ENCODE measurements at places on chromosomes 13 and 19. TPM values are rescaled to one million over a fixed set of nuclear protein-coding genes. Genes with fewer than 3 reads are reported as not detected.
A peak's percentile ranks its signal among the peaks of the same experiment; 100 is the strongest.

- no peaks in the 10 kb centered on the region for H3K27me3 ChIP-seq
- no peak overlapping the region for H3K4me3 ChIP-seq
- H3K36me3 ChIP-seq = no peaks in the 10 kb centered on the region
- no peak overlapping the region for H3K27ac ChIP-seq
- peak; percentile 17 for DNase-seq
Observed at GRCh38 chr19:32195706-32196610, 149.5 kb upstream of the ZNF507 start.

- no peak overlapping the region for H3K4me3 ChIP-seq
- H3K4me1 ChIP-seq = peaks cover 9% of the 10 kb centered on the region
Observed at GRCh38 chr19:15426485-15427349, 7.9 kb upstream of the AKAP8L start.

Gene MBD3L2B
- not detected for polyA plus RNA-seq

DNA sequence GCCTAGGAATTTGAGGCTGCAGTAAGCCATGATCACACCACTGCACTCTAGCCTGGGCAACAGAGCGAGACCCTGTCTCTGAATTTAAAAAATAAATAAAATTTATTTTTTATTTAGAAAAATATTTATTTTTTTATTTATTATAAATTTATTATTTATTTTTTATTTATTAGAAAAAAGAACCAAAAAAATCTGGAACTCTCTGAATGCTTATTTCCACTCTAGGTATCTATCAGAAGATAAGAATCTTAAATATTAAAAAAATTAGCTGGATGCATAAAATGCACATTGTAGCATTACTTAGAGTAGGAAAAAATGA lies 82.8 kb downstream of the CDADC1 start:
- H3K4me1 ChIP-seq = no peaks in the 10 kb centered on the region
- DNase-seq = no peak
- H3K36me3 ChIP-seq = no peaks in the 10 kb centered on the region
- H3K27me3 ChIP-seq = no peaks in the 10 kb centered on the region

Gene PTPRS
- polyA plus RNA-seq = 146 TPM

Gene CCDC194
- 0.33 TPM for polyA plus RNA-seq

DNA sequence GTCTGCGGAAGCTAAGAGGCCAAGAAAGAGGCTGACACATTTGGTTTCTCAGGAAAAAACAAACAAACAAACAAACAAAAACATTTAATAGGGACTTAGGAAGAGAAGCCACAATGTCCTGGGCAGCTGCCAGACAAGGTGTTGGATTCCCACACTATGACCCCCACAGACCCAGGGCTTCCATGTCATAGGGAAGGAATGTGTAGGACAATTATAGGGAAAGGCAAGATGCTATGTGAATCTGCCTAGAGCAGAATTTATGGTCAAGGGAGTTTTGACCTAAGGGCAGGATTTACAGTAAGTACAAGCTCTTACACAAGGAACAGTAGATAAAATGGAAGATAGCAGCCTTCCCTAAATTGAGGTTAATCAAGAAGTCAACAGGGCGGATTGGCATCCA lies 9.1 kb upstream of the CDADC1 start:
- no peaks in the 10 kb centered on the region for H3K27me3 ChIP-seq
- DNase-seq = no peak
- no peaks in the 10 kb centered on the region for H3K36me3 ChIP-seq
- H3K27ac ChIP-seq = no peak overlapping the region
- no peak overlapping the region for H3K4me3 ChIP-seq

Gene NLRP7
- 0.75 TPM for polyA plus RNA-seq

Gene FFAR1
- not detected for polyA plus RNA-seq

GRCh38 chr19:46717716-46718143 lies 816 bp upstream of the PRKD2 start:
- H3K27ac ChIP-seq = no peak overlapping the region
- peaks cover 24% of the 10 kb centered on the region for H3K36me3 ChIP-seq
- H3K4me1 ChIP-seq = peaks cover 15% of the 10 kb centered on the region
- DNase-seq = no peak

DNA sequence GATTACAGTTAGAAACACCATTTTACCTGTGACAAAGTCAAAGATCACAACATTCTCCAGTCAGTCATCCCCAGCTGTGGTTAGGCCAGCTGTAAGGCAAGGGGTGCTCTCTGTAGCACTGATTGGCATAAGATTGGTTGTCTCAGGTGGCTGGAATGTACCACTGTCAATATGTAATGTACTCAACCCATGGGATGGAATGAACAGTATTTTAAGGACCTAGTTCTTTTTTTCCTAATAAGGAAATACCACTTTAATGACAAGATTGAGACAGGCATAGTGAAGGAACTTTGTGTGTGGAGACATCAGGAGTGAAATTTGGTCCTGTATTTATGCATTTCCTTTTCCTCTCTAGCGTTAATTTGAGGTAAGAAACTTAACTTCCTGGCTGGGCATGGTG lies 310.7 kb downstream of the ITGBL1 start:
- H3K27me3 ChIP-seq = no peaks in the 10 kb centered on the region
- H3K36me3 ChIP-seq = no peaks in the 10 kb centered on the region
- no peak overlapping the region for H3K27ac ChIP-seq
- no peak overlapping the region for H3K4me3 ChIP-seq

DNA sequence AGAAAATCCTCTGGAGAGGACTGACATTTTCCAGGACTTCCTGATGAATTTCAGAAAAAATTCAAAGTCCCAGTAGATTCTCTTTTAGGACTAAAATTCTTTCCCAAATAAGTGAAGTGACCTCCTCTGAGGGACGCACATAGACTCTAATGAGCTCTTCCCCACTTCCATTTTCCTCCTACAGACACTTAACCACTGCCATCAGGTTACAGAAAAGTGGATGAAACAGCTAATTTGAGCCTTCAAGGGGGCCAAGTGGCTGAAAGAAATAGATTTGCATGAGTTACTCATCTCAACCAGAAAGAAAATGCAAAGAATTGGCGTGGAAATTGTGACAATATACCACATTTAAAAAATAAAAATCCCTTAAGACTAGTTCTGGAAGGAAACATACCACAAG lies 185.3 kb upstream of the EDNRB start:
- H3K4me1 ChIP-seq = no peaks in the 10 kb centered on the region
- H3K4me3 ChIP-seq = no peak overlapping the region
- peaks cover 1% of the 10 kb centered on the region for H3K27me3 ChIP-seq
- H3K36me3 ChIP-seq = no peaks in the 10 kb centered on the region
- H3K27ac ChIP-seq = no peak overlapping the region
- no peak for DNase-seq
